ENCODE measurements at places on chromosomes 12 and 14.

DNA sequence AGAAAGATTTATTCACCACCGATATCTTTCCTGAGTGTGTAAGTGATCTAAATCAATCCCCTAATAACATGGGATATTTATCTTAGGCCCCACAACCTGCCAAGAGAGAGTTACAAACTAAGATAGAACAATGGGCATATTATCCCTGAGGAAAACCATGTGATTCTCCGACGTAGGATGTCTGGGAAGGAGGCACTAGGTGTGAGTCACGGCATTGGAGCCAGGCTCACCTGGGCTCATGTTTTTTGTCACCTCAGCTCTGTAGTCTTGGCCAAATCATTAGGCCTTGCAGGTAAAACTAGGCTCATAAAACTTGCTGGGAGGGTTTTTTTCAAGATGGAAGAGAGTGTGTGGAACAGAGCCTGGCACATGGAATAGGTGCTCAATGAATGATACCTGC lies 129.7 kb upstream of the PLEKHG7 start:
- H3K4me1 ChIP-seq, result peaks cover 12% of the 10 kb centered on the region
- no peaks in the 10 kb centered on the region for H3K27me3 ChIP-seq
- H3K27ac ChIP-seq, result no peak overlapping the region
- H3K36me3 ChIP-seq, result no peaks in the 10 kb centered on the region
- DNase-seq, result no peak

DNA sequence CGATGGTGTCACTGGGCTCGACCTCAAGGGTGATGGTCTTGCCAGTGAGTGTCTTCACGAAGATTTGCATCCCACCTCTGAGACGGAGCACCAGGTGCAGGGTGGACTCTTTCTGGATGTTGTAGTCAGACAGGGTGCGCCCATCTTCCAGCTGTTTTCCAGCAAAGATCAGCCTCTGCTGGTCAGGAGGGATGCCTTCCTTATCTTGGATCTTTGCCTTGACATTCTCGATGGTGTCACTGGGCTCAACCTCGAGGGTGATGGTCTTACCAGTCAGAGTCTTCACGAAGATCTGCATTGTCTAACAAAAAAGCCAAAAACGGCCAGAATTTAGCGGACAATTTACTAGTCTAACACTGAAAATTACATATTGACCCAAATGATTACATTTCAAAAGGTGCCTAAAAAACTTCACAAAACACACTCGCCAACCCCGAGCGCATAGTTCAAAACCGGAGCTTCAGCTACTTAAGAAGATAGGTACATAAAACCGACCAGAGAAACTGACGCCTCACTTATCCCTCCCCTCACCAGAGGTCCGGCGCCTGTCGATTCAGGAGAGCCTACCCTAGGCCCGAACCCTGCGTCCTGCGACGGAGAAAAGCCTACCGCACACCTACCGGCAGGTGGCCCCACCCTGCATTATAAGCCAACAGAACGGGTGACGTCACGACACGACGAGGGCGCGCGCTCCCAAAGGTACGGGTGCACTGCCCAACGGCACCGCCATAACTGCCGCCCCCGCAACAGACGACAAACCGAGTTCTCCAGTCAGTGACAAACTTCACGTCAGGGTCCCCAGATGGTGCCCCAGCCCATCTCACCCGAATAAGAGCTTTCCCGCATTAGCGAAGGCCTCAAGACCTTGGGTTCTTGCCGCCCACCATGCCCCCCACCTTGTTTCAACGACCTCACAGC lies 717 bp downstream of the UBC start:
- H3K27me3 ChIP-seq, result no peaks in the 10 kb centered on the region
- H3K36me3 ChIP-seq, result peaks cover 4% of the 10 kb centered on the region
- H3K4me1 ChIP-seq, result peaks cover 50% of the 10 kb centered on the region
- H3K4me3 ChIP-seq, result peak overlapping the region; percentile 93

GRCh38 chr14:96559571-96559970 lies 57.4 kb downstream of the PAPOLA start:
- DNase-seq, result no peak
- H3K36me3 ChIP-seq, result peaks cover 6% of the 10 kb centered on the region
- no peaks in the 10 kb centered on the region for H3K27me3 ChIP-seq
- no peak overlapping the region for H3K4me3 ChIP-seq

DNA sequence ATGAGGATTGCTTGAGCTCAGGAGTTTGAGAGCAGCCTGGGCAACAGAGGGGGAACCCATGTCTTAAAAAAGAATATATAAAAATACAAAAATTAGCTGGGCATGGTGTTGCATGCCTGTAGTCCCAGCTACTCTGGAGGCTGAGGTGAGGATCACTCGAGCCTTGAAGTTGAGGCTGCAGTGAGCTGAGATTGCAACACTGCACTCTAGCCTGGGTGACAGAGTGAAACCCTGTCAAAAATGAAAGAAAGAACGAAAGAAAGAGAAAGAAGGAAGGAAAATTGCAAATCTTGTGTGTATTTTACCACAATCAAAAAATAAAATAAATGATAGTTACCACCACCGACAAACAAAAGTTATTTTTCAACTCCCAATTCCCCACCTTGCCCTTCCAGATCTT lies 45.3 kb downstream of the SPRING1 start:
- no peaks in the 10 kb centered on the region for H3K36me3 ChIP-seq
- peaks cover 29% of the 10 kb centered on the region for H3K27me3 ChIP-seq
- no peak for DNase-seq
- peaks cover 17% of the 10 kb centered on the region for H3K4me1 ChIP-seq
- no peak overlapping the region for H3K4me3 ChIP-seq

DNA sequence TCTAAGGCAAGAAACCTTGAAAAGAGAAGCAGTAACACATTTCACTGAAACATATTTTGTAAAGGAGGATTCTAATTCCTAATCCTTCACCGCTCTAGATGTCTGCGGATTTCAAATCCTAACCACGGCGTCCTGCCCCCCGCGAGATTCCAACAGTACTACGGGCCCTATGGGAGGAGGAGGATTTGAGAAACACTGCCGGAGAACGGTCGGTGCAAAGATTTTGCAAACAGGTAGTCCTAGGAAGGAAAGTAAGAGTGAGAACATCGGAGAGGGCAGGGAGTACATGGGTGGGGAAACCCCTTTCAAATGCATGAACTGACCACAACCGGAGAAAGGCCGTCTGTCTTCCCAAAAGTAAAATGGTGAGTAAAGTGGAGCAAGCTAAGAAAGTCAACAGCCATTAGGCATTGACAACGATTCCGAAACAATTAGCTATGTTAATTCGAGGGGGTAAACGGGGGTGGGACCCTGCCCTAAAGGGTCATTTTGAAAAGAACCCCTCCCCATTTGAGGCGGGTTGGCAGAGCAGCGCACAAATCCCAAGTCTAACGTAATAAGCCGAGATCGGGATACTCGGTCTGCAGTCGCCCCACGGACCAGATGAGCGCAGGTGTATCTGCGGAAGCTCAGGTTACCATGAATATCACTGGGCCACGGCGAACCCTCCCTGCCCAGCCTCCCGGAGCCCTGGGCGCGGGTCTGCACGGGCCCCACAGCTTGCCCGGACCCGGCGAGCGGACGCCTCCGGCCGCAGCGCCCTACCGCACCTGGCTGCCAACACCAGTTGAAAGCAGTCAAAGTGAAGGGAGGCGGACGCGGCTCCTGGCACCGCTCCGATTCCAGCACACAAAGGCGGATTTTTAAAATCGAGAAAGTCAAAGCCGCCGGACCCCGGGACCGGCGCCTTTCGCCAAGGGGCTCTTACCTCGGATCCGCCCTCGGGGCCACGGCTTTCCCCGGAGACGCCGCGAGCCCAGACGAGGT lies 662 bp downstream of the EPS8 start:
- no peaks in the 10 kb centered on the region for H3K27me3 ChIP-seq
- H3K4me1 ChIP-seq, result peaks cover 52% of the 10 kb centered on the region

- H3K27ac ChIP-seq, result no peak overlapping the region
- no peaks in the 10 kb centered on the region for H3K36me3 ChIP-seq
- peaks cover 3% of the 10 kb centered on the region for H3K27me3 ChIP-seq
- no peaks in the 10 kb centered on the region for H3K4me1 ChIP-seq
- H3K4me3 ChIP-seq, result no peak overlapping the region
- no peak for DNase-seq
Observed at GRCh38 chr12:45587012-45587411, 142.5 kb upstream of the ARID2 start.

DNA sequence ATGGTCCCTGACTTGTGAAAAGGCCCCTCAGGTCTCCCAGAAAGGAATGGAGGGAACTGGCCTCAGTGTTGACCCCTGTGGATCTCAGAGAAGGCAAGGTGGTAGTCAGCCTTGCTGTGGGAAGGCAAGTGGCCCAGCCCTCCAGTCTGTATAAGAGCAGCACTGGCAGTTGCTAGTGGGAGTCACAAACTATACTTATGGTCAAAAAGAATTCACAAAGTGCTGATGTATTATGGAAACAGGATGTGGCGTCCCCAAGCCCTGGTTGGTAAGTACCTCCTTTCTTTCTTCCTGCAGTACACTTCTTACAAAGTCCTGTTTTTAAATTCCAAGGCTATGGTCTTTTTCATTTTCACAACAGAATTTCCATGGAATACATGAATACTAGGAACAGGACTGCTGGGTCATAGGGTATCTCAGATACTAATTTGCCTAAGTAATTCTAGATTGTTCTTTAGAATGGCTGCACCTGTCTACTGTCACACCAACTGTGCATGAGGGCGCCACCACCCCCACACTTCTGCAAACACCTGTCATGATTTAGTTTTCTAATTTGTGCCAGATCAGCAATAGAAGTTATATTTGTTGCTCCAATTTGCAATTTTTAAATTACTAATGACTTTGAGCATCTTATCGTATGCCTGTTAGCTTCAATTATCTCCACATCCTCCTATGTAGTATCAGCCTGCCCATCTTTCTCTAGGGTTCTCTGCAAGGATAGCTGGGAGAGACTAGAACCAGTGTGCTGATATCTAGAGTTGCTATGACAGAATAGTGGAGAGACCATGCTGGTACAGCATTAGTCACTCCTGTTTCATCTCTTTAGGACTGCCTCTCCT lies 40.7 kb upstream of the TMEM263 start:
- DNase-seq, result no peak
- H3K4me1 ChIP-seq, result peaks cover 12% of the 10 kb centered on the region
- H3K27ac ChIP-seq, result no peak overlapping the region
- no peaks in the 10 kb centered on the region for H3K27me3 ChIP-seq

- 0 out of 2 replicates have a peak, but pooled peaks cover 1% of the 10 kb centered on the region for H3K36me3 ChIP-seq
- DNase-seq, result no peak
- H3K27ac ChIP-seq, result no peak overlapping the region
- peaks cover 33% of the 10 kb centered on the region for H3K4me1 ChIP-seq
- no peaks in the 10 kb centered on the region for H3K27me3 ChIP-seq
- no peak overlapping the region for H3K4me3 ChIP-seq
Observed at GRCh38 chr14:24258548-24259265, 4.3 kb downstream of the TGM1 start.

GRCh38 chr14:31059152-31059924 lies 33.2 kb upstream of the STRN3 start:
- no peaks in the 10 kb centered on the region for H3K27me3 ChIP-seq
- no peak overlapping the region for H3K27ac ChIP-seq
- no peak overlapping the region for H3K4me3 ChIP-seq
- DNase-seq, result peak; percentile 70

- no peaks in the 10 kb centered on the region for H3K27me3 ChIP-seq
- H3K4me1 ChIP-seq, result no peaks in the 10 kb centered on the region
- peaks cover 7% of the 10 kb centered on the region for H3K36me3 ChIP-seq
- no peak overlapping the region for H3K4me3 ChIP-seq
- no peak overlapping the region for H3K27ac ChIP-seq
Observed at GRCh38 chr12:119730381-119730780, 62.4 kb downstream of the PRKAB1 start.

DNA sequence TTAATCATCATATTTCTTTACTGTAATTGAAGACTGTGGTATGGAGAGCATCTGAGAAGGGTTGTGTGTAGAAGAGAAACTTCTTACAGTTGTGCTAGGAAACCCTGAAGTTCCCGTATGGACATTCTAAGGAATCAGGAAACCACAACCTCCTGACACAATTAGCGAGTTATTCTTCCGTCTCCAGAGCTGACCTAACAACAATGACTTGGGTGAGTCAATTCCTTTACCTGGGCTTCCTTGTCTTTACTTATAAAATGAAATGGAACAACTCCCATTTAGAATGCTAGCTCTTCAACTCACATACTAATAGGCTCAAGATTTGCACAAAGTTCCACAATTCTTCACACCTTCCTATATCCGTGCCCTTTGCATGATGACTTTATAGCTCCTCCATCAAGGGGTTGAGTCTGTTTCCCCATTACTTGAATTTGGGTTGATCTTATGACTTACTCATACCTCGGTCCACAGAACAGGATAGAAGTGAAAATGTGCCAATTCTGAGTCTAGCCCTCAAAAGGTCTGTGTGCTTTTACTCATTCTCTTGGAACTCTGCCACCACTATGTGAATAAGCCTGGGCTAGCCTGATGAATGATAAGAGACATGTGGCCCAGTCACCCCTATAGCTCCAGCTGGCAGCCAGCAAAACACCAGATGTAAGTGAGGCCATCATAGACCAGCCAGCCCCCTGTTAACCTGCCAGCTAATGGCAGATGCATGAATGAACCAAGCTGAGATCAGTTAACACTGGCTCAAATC lies 459.4 kb downstream of the ETNK1 start:
- H3K27me3 ChIP-seq, result no peaks in the 10 kb centered on the region
- H3K4me3 ChIP-seq, result no peak overlapping the region
- DNase-seq, result peak; percentile 6
- no peak overlapping the region for H3K27ac ChIP-seq
- H3K36me3 ChIP-seq, result no peaks in the 10 kb centered on the region
- no peaks in the 10 kb centered on the region for H3K4me1 ChIP-seq

- no peaks in the 10 kb centered on the region for H3K36me3 ChIP-seq
- no peak overlapping the region for H3K27ac ChIP-seq
- no peak overlapping the region for H3K4me3 ChIP-seq
- no peaks in the 10 kb centered on the region for H3K27me3 ChIP-seq
- no peaks in the 10 kb centered on the region for H3K4me1 ChIP-seq
Observed at GRCh38 chr12:128047266-128048060, 219.5 kb upstream of the TMEM132C start.

- H3K4me1 ChIP-seq, result peaks cover 38% of the 10 kb centered on the region
- H3K36me3 ChIP-seq, result no peaks in the 10 kb centered on the region
- no peak overlapping the region for H3K27ac ChIP-seq
Observed at GRCh38 chr12:98578392-98578791, 15.1 kb upstream of the SLC25A3 start.

GRCh38 chr12:124605883-124606774 lies 38.7 kb upstream of the NCOR2 start:
- H3K27me3 ChIP-seq, result peaks cover 24% of the 10 kb centered on the region
- no peak overlapping the region for H3K4me3 ChIP-seq
- H3K36me3 ChIP-seq, result no peaks in the 10 kb centered on the region
- H3K4me1 ChIP-seq, result peaks cover 63% of the 10 kb centered on the region

DNA sequence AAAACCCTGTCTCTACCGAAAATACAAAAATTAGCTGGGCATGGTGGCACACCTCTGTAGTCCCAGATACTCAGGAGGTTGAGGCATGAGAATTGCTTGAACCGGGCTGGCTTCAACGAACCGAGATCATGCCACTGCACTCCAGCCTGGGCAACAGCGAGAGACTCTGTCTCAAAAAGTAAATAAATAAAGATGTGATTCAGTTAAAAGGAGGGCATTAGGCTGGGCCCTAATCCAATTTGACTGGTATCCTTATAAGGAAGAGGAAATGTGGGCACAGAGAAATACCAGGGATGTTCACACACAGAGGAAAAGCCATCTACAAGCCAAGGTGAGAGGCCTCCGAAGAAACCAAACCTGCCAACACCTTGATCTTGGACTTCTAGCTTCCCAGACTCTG lies 10.1 kb upstream of the DCAF4 start:
- H3K27me3 ChIP-seq, result no peaks in the 10 kb centered on the region
- H3K27ac ChIP-seq, result no peak overlapping the region
- no peak for DNase-seq
- no peaks in the 10 kb centered on the region for H3K36me3 ChIP-seq

All from HepG2 (cell line).